Right renal cortex interstitium (tissue), 3 donors: ENCODE measurements at places on chromosomes 5 and 9. TPM values are rescaled to one million over a fixed set of nuclear protein-coding genes. Genes with fewer than 3 reads are reported as not detected.

The TAF1L gene
- 0.10 TPM for polyA plus RNA-seq

The PRKACG gene
- polyA plus RNA-seq, result not detected

The PCDHGA1 gene
- polyA plus RNA-seq, result 0.92 TPM

The CDKN2A gene
- polyA plus RNA-seq, result not detected

The CORO2A gene
- polyA plus RNA-seq, result 2.1 TPM

- DNase-seq, result no peak
Measured at GRCh38 chr9:73137286-73137899, 14.3 kb upstream of the ANXA1 start.

DNA sequence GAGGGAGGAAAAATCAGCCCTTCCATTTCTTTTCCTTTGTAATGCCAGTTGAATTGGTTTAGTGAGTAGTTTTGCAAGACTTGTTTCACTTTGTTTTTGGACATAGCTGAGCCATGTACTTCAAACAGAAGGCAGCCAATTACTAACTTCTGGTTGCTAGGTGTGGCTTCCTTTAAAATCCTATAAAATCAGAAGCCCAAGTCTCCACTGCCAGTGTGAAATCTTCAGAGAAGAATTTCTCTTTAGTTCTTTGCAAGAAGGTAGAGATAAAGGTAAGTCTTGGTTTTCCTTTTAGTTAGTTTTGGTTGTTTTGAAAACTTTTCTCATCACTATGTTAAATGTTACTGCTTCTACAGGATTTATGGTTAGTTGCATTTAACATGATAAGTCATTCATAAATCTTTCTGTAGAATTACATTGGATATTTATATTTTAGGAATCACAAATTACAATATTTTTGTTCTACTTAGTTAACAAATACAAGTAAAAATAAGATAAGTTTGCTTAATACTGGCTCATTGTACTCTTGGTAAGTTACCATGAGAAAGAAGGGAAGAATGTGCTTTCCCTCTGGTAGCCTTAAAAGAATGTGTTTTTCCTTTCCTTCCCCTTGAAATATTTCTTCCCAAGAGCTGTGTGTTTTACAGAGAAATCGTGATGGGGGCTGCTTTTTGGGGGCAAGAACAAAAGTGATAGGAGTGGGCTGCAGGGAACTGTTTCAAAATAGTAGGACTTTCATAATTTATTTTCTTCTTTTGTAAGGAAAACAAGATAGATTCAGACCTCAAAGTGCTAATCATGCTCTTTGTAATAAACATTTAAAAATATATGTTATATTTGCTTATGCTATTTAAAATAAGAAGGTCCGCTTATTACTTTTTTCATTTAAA, at the start of gene ANXA1:
TSS of gene ANXA1 (plus strand) at position 213 of the 890 bp plus-strand sequence. CDS start 6,671 bp downstream, outside the sequence.
- DNase-seq, result no peak

DNA sequence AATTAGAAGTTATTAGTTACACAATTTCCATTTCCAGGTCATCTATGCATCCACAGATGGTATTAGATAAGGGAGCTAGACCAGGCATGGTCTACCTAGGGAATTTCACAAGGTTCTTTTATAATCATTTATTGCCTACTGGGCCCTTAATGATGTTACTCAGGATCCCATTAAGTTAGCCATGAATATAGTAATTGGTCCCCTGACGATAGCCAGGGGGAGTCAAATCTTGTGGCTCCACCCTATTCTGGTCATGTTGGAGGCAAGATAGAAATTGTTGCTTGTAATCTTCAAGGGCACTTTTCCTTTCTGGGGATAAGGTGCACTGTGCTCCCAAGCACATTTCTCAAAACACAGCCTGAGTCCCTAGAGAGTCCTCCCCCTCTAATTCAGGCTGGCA, 14.1 kb upstream of the ELL2 start:
- DNase-seq, result no peak

GRCh38 chr5:51131266-51131665, 252.0 kb upstream of the ISL1 start:
- no peak for DNase-seq

- DNase-seq, result no peak
Measured at GRCh38 chr5:150759334-150759583, 442 bp upstream of the DCTN4 start.

- DNase-seq, result no peak
Measured at GRCh38 chr5:159403906-159404681, 73.8 kb upstream of the IL12B start.

DNA sequence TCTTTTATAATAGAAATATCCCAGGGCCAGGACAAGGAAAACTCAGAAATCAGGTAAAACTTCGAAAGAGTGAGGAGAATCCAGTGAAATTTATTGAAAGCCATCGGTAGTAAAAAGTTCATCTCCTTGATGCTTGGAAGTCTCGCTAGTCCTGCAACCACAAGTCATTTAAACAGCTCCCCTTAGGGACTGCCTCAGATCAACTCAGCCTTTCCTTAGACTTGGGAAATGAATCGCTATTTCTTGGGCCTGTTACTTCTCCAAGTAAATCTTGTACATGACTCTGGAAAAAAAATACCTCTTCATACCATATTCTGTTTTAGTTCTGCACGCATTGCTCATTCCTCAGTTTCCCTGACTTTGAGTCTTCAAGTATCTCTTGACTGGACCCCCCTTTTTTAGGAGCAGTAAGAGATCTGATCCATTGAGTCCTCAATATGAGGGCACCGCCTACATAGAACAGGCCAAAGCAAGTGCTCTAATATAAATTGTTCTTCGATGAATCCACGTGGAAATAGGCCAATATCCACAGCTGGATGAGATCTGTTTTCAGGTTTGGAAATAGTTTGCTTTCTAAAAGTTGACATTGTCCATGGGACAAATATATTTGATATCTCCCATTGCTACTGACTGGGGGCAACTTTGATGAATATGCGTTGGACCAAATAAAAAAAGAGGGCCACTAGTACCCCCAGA, 114.2 kb downstream of the PRDM6 start:
- DNase-seq, result no peak

DNA sequence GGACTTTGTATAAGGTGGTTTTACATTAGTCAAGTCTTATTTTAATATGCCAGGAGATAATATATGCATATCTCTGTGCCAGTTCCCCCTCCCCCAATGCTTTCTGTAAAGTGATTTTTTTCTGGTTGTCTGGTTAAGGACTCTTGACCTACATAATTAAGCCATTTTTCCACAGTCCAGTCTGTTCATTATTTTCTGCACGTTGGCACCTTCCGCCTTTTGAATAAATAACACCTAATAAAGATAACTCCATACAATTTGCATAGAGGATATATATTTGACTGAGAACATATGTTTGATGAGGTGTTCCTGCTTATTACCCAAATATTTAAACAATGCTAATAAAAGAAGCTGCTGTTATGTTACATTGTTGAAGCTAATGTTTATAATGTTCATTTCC, 320.9 kb downstream of the DMAC1 start:
- no peak for DNase-seq

GRCh38 chr5:177419046-177419445, 7.4 kb upstream of the GRK6 start:
- no peak for DNase-seq
